ENCODE measurements at places on chromosomes 5 and 9.

- no peak for DNase-seq
These were observed 60.1 kb upstream of the GNAQ start for GRCh38 chr9:78091731-78092130.

GRCh38 chr9:122816163-122816867, 12.1 kb downstream of the PDCL start:
- DNase-seq: no peak

DNA sequence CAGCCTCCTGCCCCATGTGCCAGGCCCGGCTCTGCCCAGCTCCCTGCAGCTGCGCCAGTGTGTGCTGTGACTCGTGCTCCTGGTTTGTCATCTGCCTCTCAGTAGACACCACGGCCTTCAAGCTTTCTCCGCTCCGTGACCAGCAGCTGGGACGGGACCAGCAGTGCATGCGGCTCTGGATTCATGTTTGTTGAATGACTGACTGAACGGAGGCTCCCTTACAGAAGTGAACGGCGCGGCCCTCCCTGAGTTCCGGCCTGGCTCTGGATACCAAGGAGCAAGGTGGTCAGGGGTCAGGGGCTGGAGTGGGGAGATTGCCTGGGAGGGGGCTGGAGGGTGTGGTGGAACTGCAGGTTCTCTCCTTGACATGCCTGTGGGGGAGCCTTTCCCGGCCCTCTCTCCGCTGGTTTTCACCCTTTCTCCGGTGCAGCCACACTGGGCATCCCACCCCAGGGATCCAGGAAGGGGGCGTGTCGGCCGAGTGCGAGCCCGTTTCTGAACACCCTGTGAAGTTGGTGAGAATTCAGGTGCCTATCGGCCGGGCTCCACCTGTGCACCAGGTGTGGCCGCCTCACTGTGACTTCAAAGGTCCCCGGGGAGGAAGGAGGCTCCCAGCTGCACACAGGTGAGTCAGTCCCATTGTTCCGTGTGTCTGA, 11.1 kb upstream of the CEP72 start:
- DNase-seq: no peak

DNA sequence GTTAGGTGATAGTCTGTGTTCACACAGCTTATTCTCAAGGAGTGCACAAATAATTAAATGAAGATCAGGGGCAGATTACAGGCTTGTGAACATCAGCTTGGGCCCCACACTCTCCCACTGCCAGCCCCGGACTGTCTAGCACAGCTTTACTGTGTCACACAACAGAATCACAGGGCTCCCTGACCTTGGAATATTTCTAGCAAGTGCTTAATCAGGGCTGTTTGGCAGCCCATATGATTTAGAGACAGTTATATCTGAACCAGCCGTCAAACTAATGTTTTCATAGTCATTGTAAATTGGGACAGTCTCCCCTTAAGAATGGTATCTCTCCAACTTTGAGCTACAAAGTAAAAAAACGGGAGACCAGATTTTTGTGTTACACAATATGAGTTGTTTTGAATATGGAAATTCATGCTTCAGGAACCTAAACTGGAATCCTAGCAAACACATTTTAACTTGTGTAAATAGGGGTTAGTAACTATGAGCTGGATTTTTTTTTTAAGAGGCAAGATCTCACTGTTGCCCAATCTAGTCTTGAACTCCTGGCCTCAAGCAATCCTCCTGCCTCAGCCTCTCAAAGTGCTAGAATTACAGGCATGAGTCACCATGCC, 517.6 kb downstream of the BNC2 start:
- no peak for DNase-seq

- DNase-seq: no peak
These were observed 424 bp downstream of the HNRNPA0 start for GRCh38 chr5:137753691-137754187.

GRCh38 chr9:132240841-132241482, 79.1 kb downstream of the NTNG2 start:
- DNase-seq: peak; percentile 90

DNA sequence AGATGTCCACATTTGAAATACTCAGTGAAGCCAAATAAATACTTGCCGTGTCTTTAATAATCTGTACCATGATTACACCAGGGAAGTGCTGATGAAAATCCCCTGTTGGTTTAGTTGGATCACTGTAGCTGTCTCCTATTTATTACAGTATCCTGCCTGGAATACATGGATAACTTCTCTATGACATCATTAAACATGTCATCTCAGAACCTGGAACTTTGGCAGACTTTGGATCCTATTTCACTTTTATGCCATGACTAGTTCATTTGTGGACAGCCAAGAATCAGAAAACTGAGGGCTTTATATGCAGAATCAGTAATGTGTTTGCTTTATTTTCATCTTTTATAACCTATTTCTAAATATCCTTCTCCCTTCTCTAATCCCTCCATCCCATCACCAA, at the start of gene TXNDC8:
TXNDC8 (minus strand) TSS at position 137 of the 400 bp plus-strand sequence.
- DNase-seq: no peak

- no peak for DNase-seq
These were observed 222.3 kb downstream of the GLIS3 start for GRCh38 chr9:4077499-4078102.

- DNase-seq: no peak
These were observed 655 bp upstream of the RAI14 start for GRCh38 chr5:34655354-34655991.

GRCh38 chr9:128881884-128882676, at the start of the genes KYAT1 and LRRC8A:
Gene KYAT1, minus strand, starts transcription at chr9:128881950. Its CDS starts 36,545 bp downstream, at chr9:128845405.
Gene LRRC8A, plus strand, starts transcription at chr9:128882133. Its CDS starts 25,032 bp downstream, at chr9:128907165.
- DNase-seq: peak; percentile 97

- no peak for DNase-seq
These were observed 1694.6 kb upstream of the CDH6 start for GRCh38 chr5:29498860-29499259.

DNA sequence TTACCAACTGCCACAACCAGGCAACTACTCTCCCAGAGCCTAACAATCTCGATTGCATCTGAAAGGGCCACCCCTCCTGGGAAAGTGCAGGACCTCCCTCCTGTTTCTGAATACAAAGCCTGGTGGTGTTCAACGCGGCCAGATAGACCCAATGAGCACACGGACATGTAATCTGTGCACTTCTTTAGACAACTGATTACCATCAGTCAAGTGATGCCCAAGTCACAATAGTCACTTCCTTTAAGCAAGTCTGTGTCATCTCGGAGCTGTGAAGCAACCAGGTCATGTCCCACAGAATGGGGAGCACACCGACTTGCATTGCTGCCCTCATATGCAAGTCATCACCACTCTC, 739 bp downstream of the C9orf72 start:
- DNase-seq: no peak

DNA sequence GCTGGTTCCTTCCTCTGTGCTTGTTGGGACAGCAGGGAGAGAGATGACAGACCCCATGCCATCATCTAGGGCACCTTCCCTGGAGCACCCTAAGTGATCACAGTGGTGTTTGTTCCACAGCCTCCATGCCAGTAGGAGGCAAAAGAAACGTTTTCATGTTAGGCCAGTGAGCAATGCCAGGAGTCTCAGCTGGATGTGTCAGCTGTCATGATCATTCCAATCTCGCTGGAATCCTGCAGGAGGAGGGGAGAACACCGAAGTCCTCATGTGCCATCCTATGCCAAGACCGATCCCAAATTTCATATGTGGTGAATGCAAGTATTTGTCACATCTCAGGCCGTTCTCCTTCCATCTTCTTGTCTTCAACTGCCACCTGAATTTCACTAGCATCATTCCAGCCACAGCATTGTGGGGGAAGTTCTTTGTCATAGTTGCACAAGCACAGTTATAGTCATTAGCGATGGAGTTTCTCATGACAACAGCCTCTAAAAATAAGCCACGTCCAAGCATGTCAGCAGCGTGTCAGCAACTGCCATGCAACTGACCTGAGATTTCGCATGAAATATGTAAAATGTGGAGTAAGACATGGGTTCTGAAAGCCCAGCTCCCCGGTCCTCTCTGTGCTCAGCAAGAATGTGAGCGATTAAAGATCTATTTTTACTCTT, 97.2 kb upstream of the DNAH5 start:
- DNase-seq: no peak

GRCh38 chr9:93617273-93617672, 40.9 kb downstream of the PHF2 start:
- DNase-seq: no peak

DNA sequence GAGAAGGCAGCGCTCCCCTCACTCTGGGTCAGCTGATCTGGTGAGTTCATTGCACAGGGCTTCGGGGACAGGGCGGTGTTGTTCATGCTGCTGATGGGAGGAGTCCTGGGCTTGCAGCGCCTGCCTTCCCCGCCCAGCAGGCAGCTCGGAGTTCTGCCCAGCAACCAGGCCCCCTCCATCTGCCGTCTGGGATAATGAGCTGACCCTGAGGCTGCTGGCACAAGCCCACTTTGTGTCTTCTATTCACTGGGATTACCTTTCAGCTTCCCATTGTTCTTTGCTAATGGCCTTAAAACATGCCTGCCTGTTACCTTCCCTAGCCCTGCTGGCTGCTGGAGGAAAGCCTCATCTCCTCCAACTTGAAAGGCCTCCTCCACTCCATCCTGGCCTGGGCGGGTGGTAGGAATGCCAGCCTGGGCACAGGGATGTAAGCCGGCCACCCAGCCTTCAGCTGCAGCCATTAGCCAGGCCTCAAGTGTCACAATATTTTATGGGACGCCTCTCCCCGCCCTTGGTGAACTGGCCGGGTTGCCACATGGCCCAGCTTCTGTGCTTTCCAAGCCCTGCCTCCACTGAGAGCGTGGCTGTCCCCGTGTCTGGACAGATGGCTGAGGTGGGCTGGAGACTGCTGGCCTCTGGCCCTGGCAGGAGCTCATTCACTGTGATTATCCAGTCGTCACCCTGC, 70.4 kb downstream of the GADD45G start:
- DNase-seq: no peak

- DNase-seq: no peak
These were observed 69.7 kb downstream of the EPB41L4A start for GRCh38 chr5:112349371-112349770.

DNA sequence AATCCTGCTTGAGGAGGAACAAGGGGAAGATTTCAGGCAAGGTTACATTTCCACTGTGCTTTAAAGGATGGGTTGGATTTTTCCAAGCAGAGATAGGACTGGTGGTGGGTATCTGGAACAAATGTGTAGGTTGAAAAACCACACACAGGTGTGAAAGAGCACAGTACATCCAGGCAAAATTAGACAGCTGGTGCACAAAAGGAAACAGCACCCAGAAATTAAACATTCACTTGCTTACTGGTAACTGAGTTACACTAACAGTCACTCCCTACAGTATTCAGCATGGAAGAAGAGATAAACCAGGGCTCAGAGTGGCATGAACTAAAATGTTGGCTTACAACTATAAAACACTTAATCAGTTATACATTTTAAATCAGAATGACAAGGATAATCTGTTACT, 81.5 kb upstream of the RASEF start:
- DNase-seq: no peak

GRCh38 chr5:158268286-158268685, 409.3 kb upstream of the CLINT1 start:
- DNase-seq: no peak

- DNase-seq: peak; percentile 31
These were observed 6.9 kb downstream of the NOL6 start for GRCh38 chr9:33466565-33467495.

- no peak for DNase-seq
These were observed 21.4 kb downstream of the LAMC3 start for GRCh38 chr9:131030239-131031004.

DNA sequence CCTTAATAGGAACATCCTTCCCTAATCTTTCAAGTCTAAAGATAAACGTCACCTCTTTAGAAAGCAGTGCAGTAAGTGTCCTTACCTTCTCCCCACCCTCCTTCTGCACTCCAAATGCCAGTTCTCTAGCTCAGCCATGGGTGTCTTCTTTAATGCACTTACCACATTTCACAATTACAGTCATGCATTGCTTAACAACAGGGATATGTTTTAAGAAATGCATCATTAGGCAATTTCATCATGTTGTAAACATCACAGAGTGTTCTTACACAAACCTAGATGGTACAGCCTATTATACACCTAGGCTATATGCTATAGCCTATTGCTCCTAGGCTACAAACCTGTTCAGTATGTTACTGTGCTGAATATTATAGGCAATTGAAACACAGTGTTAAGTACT, 91.2 kb downstream of the RFX3 start:
- no peak for DNase-seq

DNA sequence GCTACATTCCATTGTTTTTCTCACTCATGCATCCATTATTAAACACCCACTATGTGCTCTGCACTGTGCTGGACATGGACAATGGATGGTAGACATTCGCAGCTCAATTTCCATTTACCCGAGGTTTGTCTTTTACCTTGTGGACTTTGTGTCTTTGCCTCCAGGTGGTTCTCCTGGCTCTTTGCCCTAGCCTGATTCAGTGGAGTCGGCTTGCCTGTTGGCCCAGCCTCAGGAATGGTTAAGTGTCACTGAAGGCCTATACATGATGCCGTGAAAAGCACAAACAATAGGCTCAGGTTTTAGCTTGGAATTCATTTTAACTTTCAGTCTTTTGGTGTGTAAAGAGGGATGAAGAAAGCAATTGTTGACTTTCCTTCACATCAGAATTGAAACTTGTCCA, 16.5 kb upstream of the DMRT3 start:
- DNase-seq: no peak

- DNase-seq: peak; percentile 8
These were observed 532.4 kb downstream of the ANXA1 start for GRCh38 chr9:73683862-73684591.

DNA sequence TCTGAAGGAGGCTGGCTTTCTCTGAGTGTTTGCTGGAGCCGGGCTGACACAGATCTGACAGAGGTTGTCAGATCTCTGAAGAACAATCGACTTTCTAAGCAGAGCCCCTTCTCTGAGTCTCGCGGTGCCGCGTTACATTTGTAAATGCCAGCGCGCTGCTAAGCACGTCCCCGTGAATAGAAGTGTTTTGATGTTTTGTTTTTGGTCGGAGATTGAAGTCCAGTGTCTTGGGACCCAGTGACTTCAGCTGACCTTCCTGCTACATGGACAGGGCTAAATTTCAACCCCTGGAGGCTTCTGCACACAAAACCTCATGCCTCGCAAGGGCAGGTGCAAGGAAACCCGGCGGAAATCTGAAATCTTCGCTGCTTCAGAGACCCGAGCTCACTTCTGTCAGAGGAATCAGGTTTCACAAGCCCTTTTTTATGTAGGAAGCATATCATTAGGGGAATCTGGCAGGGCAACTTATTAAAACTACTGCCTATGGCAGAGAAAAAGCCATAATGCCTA, 27.2 kb downstream of the NEUROG1 start:
- no peak for DNase-seq

DNA sequence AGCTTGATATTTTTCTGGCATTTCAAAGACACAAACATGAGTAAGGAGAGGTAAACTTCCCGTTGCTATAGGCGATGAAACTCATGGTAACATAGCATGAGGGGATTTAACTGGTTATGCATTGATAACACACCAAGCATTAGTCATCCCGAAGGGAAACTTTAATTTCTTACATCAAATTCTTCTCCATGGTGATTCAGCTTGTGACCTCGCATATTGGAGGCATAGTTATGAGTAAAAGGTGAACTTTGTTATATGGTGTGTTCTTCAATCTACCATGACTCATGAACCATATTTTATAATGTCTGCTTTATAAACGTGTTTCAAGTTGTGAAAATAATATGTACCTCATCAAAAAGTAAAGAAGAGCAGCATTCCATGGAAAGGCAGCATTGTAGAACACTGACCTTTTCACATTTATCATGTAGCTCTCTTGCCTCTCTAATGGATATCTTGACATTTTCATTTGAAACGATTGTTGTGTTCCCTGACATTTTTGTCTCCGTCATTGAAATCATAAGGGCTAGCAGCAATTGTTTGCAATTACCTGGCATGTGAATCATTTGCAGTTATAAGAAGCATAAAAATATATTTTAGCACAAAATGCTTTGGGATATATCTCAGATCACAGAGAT, 491.8 kb downstream of the ANXA1 start:
- DNase-seq: no peak

GRCh38 chr9:133117271-133118178, 3.5 kb downstream of the RALGDS start:
- no peak for DNase-seq

GRCh38 chr5:55665065-55665464, 47.1 kb downstream of the SLC38A9 start:
- DNase-seq: no peak
